ENCODE measurements at places on chromosomes 2 and 18.

GRCh38 chr2:233068762-233069418 lies 8.7 kb downstream of the INPP5D start:
- DNase-seq, result no peak

DNA sequence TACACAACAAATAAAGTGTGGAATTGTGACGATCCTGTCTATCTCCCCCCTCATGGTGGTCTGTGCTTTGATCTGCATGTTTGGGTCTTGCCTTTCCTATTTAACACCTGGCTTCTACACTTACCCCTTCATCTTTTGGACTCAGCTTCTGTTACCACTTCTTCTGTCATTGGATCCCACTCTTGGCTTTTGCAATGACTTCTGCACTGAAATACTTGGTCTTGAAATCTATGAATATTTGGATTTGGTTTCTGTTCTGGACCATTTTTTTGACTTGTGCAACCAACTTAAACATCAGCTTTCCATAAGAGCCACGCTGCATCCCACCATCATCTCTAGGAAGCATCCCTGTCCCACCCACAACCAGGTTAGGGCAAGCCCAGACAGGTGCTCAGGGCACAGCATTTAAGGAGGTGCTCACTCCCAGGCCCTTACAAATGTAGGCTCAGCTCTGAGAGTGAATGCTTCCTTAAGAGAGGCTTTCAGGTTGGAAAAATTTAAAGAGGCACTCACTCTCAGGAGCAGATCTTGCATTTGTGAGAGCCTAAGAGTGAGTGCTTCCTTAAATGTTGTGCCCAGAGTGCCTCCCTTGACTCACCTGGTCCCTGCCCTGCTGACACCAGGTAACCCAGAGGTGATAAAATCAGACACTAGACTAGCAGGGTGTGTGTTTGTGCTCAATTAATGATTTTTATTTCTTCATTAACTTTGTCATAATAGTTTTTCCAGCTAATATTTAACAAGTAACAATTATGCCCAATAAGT lies 124.5 kb upstream of the SH3BP4 start:
- no peak for DNase-seq

DNA sequence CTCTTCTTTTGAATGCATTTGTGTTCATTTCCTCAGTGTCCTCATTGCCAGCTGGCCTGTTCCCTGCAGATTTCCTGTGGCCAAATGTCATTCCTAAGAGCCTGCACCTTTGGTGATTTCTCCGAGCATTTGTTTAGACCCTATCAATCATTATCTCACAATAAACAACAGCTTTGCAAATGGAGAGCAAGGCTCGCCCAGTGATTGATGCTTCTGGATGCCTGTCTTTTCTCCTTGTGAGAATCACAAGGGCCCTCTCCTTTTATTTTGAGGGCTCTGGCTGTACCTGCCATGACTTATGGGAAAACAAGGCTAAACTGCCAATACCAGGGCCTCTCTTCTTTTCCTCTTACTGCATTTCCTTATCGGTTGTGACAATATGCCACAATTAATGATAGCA lies 1454.4 kb upstream of the CELF4 start:
- no peak for DNase-seq

GRCh38 chr18:73638709-73639108 lies 508.9 kb downstream of the FBXO15 start:
- DNase-seq, result no peak

GRCh38 chr2:30716123-30716900 lies 90.9 kb downstream of the CAPN13 start:
- no peak for DNase-seq

GRCh38 chr2:73825408-73825807 lies 3.4 kb upstream of the STAMBP start:
- no peak for DNase-seq

- no peak for DNase-seq
These were observed 105.0 kb upstream of the SH3BP4 start for GRCh38 chr2:234846599-234847363.

- no peak for DNase-seq
These were observed 485.4 kb downstream of the PARD3B start for GRCh38 chr2:205030695-205031094.

GRCh38 chr2:121187982-121188411 lies 97.0 kb downstream of the TFCP2L1 start:
- no peak for DNase-seq

GRCh38 chr2:37527361-37527760 lies 144.1 kb downstream of the CDC42EP3 start:
- DNase-seq, result no peak

DNA sequence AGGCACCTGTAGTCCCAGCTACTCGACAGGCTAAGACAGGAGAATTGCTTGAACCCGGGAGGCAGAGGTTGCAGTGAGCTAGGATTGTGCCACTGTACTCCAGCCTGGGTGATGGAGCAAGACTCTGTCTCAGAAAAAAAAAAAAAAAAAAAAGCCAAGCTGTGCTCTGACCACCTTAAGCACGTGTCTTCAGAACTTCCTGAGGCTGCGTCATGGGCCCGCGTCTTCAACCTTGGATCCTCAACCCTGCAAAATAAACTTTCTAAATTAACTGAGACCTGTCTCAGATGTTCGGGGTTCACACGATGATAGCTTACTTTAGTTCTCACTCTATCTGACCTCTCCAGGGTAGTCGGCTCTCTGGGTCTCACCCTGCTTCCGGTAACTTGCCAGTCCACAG lies 65.8 kb upstream of the CABLES1 start:
- no peak for DNase-seq

- DNase-seq, result no peak
These were observed 115.5 kb downstream of the HDAC4 start for GRCh38 chr2:239285071-239285931.

DNA sequence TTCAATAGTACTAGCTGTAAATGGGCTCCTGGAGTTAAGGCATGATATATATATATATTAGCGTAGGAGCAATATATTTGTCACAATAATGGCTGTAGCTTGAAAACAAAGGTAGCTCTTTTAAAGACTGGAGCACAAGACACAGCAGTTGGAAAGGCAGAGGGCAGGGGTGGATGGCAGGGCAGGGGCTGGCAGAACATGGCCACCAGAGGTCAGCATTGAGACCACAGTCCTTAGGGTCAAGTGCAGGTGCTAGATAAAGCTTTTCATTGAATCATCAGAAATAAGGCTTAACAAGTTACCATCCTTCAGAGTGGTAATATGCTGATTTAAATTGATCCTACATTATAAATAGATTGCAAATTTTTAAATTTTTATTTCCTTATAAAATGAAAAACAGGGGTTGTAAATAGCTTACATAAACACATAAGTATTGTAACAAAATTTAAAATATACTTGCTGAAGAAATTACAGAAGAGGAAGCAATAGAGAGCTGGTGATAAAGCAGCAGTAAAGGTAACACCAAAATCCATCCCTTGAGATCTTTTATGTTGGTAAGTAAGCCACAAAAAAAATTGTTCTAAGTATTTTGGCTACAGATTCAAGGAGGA lies 161.2 kb upstream of the PIEZO2 start:
- no peak for DNase-seq

DNA sequence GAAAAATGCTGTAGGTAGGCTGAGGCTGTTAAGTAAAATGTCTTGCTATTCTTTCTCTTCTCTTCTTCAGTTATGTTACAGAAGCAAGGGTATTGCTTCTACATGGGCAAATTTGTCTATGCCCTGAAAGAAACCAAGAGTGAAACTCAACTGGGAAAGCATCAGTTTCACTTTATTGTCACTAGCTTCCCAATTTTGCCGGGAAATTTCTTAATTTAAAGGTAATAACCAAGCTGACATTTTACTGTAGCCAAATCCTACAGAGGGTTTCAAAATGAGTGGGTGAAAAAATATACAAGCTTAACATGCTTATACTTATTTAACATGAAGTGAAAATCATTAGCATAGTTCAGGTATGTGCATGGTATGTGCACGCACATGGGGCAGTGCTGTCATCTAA lies 3.2 kb downstream of the TANK start:
- no peak for DNase-seq

GRCh38 chr2:236813766-236814165 lies 244.1 kb downstream of the ACKR3 start:
- DNase-seq, result no peak

- DNase-seq, result no peak
These were observed 29.9 kb downstream of the LOXHD1 start for GRCh38 chr18:46627136-46627535.

DNA sequence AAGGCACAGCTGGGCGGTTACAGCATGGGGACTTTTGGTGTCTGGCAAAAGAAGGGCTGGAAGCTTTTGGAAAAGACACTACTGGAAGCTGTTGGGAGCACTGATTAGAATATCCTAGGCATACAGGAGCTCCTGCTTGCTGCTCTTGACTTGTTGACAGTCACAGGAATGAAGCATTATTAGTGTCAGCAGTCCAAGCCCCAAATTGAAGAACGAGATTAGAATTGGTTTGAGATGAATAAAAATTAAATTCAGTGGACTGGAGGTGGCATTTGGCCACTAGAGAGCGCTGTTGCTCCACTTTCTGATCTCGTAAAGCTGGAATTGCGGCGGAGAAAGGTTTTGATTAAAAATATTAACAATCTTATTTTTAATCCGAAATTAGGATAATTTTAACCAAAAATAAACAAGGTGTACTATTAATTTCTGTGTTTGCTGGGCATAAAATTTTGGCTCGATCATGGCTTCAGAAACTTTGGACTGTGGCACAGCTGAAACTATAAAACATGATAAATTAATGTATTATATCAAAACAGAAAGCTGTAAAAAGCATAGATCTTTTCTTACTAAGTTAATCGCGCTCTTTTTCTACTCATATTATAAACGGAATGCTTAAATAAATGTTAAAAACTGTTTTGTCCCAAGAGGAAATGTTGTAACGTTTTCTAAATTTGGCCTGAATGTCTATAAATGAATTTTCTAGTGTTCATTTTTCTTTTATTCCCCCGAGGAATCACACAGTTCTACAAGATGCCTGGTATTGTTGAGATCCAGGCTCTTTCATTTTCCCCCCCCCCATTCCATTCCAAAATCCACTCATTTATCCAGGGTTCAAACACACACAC lies 2.4 kb upstream of the HOXD8 start:
- peak; percentile 26 for DNase-seq

GRCh38 chr2:30122362-30122761 lies 24.4 kb upstream of the YPEL5 start:
- no peak for DNase-seq

GRCh38 chr2:162509288-162509968 lies 165.5 kb downstream of the GCA start:
- DNase-seq, result no peak

DNA sequence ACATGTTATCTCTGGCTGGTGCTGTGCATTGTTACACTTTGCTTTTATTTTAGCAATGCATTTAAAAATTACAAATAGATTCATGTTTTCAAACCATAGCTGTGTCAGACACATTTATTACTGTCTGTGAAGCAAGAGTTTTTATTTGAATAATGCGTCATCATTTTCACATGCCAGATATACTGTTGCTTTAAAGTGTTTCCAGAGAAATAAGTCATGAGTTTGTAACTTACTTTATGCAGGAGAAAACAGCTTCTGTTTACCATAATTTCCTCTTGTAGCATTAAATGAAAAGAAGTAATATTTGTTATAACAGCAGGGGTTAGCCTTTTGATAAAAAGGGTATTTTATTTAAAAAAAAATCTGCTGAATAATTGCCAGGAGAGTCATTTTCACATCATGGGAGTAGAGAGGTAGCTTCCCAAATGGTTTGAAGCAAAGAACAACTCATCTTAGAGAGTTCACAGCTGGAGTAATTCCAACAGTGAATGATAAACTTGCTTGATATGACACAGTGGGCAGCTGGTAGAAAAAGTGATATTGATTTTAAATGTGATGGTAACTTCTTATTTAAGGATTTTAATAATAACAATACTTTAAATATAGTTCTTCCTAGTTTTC lies 1274.5 kb upstream of the CRIM1 start:
- DNase-seq, result no peak

DNA sequence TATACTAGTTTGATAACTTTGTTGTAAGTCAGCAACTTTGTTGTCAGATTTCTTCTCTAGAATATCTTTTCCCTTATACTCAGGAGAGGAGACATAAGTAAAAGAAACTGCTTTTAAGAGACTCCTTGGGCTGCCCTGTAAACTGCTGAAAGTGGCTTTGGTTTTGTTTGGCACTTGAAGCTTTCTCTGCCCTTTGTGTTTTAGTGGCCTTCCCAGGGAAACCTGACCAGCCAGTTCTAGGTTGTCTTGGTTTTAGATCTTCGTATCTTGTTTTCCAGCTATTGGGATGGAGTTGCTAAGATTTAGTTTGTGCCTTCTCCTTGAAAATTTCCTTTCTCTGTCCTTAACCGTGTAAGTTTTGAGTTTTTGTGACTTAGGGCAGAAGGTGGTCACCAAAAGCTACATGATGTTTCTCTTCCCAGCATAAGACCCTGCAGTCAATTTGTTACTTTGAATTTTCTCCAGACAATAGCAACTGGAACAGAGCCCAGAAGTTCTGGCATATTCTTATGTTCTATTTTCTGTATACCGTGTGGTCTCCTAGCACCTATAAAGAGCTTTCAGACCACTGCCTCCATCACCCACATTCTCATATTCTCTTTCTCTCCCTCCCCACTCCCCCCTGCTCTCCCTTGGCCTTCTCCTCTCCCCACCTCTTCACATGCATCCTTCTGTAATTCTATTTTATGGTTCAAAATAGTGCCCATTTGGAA lies 81.1 kb downstream of the BOLA3 start:
- no peak for DNase-seq

DNA sequence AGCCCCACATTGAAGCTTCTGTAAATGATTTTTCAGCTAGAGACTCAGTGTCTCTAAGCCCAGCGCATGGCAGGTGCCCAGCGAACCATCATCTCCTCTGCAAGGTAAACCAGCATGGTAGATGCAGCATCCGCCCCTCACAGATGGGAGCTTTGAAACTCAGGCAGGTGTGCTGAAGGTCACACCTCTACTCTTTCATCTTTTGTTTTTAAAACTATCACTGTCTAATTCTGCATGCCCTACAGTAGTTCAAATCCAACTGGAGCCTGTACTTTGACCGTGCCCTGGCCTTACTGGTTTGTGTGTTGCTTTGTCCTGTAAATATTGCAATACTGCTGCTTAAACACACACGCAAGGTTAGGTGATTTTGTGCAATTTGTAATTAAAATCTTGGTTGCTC lies 831.1 kb downstream of the GALR1 start:
- DNase-seq, result no peak

GRCh38 chr2:152664725-152665124 lies 52.5 kb downstream of the PRPF40A start:
- no peak for DNase-seq

DNA sequence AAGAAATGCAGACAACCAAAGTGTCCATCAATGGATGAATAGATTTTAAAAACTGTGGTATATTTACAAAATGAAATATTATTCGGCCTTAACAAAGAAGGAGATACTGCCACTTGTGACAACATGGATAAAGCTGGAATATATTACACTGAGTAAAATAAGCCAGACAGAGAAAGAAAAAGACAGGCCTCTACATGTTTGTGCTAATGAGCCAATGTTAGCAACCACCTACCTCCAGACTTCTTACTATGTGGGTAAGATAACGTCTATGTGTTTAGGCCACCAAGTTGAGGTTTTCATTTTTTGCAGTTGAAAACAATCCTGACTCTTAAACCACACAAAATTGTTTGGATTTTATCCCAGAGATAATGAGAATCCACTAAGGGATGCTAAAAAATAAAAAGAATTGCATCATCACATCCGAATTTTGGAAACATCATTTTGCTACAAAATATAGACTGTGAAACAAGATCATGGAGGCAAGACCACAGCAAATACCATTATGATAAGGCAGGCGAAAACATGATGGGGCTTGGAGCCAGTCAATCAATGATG lies 47.0 kb downstream of the EVA1A start:
- no peak for DNase-seq
